Thymus (tissue), 14 donors: ENCODE measurements at places on chromosomes 4 and X.

DNA sequence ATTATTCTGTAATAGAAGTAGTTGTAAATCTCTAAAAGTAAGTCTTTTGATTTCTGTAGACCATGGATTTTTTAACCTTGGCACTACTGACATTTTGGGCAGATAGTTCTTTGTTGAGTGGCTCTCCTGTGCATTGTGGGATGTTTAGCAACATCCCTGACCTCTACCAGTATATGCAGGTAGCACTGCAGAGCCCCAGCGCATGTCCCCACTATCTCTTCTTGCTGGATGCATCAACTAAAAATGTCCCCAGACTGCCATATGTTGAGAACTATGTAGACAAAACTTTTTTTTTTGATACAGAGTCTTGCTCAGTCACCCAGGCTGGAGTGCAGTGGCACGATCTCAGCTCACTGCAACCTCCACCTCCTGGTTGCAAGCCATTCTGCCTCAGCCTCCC lies 4.8 kb downstream of the UBE2K start:
- DNase-seq, result no peak

DNA sequence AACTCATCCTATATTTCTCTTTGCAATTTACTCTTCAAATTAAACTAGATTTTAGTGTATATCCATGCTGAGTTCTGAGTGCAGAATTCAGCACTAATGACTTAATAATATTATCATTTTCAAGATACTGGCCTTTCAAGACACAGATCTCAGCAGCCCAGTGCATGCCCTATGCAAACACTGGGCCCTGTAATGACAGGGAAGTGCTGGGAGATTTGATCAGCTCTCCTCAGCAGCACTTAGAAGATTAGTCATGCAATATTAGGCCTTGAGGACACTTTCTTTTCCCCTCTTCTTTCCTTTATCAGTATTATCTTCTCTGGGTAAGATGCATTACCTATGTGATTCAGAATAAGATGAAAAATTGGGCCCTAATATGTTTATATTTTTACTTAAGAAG lies 207.1 kb downstream of the PPP3CA start:
- DNase-seq, result no peak

DNA sequence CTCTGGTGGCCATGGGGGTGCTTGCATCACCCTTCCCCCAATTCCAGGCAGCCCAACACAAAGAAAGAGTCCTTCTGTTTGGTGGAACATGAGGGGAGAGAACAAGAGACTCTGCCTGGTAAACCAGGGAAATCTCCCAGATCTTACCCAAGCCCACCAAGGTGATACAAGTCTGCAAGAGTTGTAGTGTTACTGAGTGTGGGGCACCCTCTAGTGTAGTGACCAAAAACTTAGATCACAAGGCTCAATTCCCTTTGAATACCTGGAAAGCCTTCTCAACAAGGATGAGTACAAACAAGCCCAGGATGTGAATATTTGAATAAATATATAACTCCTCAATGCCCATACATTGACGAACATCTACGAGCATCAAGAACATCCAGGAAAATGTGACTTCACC lies 64.7 kb downstream of the IL13RA2 start:
- DNase-seq, result no peak

DNA sequence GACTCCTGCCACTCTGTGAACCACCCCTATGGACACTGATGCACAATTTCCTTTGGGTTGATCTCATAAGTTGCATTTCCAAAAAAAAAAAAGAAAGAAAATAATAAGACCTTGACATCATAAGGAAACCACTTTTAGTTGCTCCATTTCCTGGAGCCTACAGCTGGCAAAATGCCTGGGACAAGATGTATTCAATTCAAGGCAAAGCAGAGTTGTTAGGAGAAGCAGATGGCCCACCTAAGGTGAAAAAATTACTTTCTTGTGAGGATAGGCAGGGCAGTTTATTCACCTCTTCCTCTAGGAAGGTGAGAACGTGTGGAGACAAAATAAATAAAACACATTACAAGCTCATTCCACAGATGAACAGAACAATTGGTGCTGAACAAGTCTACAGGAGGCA lies 14.1 kb upstream of the SCRG1 start:
- no peak for DNase-seq

DNA sequence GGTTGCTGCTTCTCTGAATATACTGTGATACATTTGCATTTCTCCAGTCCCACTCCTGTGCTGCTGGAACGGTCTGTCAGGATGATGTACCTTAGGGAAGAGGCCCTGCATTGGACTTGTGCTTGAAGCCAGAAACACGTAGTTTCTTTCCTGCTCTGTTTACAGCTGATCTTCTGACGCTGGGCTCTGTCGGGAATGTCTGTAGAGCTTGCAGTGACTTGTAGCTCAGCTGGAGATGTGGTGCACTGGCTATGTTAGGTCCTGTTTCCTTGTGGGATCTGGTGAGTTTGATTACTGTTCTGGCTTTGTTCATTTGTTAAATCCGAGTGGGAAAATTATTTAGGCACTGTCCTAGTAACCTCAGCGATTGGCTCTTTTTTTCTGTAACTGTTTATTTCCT lies 137.2 kb upstream of the WDR1 start:
- DNase-seq, result no peak

DNA sequence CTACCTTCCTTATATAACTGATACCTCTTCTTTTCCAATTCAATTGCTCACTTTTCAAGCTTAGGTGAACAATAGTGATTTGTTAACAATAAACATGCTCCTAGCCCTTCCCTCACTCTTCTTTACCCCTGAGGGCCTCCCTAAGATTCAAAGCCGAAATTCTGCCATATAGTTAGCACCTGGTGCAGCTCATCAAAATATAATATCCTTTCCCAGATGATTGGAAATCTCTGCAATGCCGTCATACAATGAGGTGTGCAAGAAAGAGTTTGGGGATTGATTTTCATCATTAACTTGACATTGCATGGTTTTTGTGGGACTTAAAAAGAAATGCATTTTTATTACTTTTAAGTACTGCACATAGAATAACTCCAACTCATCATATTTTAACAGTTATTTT lies 95.3 kb downstream of the HDAC8 start:
- DNase-seq, result no peak

DNA sequence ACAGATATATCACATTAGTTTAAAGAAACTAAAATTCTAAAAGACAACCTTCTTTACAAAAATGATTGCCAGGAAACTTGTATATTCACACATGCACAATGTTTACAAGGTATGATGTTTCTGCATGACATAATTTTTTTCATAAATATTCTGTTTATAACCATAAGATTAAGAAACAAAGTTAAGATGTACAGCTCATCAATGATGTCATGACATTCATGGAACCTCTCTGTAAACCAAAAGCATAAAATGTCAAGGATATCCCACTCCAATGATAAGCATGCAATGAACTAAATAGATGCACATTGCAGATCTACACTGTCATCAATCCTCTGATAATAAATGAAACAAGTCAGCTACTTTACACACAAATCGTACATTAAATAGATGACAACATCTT lies 136.0 kb downstream of the MAB21L2 start:
- no peak for DNase-seq

GRCh38 chr4:604131-604530 lies 21.2 kb upstream of the PDE6B start:
- DNase-seq, result peak; percentile 17

DNA sequence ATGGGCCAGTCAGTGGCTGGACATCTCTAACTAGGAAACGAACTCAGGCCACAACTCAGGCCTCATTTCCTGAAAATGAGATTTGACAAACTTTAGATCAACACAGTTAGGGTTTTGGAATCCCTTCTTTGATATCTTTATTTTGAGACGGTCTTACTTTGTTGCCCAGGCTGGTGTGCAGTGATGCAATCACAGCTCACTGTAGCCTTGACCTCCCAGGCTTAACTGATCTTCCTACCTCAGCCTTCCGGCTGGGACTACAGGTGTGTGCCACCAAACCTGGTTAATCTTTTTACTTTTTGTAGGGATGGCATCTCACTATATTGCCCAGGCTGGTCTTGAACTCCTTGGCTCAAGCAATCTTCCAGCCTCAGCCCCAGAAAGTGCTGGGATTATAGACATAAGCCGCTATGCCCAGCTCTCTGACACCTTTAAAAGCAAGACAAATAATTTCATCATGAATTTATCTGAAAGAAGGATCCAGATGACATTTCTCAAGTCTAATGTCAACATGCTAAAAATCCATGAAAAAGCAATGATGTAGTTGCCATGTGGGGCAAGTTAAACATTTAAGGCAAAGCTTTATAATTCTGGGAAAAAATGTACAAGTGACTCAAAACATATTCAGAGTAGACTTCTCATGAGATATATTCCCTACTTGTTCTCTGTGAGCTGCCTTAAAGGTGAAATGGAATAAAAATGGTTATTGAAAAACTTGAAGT lies 89.1 kb upstream of the CBR4 start:
- DNase-seq, result no peak

GRCh38 chrX:38660395-38661102 lies 99.2 kb downstream of the TSPAN7 start:
- no peak for DNase-seq

- no peak for DNase-seq
Observed at GRCh38 chrX:39905946-39906345, 191.8 kb downstream of the BCOR start.

GRCh38 chr4:41878991-41879491 lies 56.2 kb upstream of the TMEM33 start:
- DNase-seq, result no peak

DNA sequence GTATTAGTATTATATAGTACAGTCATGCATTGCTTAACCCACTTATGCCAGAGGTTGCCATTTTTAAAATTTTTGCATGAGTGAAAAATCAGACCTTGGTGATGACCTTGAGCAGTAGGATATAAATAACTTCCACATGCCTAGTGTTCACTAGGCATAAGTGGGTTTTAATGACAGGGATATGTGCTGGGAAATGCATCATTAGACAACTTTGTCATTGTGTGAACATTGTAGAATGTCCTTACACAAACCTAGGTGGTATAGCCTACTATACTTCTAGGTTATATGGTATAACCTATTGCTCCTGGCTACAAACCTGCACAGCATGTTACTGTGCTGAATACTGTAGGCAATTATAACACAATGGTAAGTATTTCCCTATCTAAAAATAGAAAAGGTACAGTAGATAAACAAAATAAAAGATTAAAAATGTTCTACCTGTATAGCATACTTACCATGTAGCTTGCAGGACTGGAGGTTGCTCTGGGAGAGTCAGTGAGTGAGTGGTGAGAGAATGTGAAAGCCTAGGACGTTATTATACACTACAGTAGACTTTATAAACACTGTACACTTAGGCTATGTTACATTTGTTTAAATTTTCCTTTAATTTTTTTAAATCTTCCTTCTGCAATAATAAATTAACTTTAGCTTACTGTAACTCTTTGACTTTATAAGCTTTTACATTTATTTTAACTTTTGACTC lies 326.7 kb downstream of the ANK2 start:
- DNase-seq, result no peak

DNA sequence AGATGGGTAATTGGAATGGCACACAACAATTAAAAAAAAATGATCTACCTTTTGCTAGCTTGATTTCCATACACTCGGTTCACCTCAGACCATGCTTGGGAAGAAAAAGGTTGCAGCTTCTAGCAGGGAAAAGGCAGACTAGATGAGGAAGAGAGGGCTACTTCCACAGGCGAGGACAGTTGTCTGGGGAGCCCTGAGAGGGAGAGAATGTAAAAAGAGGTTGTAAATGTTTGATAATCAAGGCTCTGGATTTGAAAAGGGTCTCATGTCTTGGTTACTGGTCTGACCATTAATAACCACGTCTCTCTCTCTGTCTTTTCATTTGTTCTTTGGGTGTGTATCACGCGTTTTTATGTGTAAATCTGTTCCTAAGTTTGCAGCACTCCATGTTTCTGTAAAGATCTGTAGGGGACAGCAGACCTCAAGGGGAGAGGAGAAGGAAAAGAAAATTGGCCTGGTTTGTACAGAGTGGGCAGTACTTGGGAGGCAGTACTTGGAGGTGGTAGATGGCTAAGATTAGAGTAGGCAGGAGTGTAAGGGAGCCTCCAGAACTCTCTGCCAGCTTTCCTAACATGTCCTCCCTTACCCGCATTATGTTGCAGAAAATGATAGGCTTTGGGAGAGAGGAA lies 750 bp downstream of the ARMCX5 start:
- DNase-seq, result no peak

GRCh38 chr4:183988874-183989273 lies 83.8 kb downstream of the STOX2 start:
- DNase-seq, result no peak
